ENCODE measurements at places on chromosomes 13 and 19.

DNA sequence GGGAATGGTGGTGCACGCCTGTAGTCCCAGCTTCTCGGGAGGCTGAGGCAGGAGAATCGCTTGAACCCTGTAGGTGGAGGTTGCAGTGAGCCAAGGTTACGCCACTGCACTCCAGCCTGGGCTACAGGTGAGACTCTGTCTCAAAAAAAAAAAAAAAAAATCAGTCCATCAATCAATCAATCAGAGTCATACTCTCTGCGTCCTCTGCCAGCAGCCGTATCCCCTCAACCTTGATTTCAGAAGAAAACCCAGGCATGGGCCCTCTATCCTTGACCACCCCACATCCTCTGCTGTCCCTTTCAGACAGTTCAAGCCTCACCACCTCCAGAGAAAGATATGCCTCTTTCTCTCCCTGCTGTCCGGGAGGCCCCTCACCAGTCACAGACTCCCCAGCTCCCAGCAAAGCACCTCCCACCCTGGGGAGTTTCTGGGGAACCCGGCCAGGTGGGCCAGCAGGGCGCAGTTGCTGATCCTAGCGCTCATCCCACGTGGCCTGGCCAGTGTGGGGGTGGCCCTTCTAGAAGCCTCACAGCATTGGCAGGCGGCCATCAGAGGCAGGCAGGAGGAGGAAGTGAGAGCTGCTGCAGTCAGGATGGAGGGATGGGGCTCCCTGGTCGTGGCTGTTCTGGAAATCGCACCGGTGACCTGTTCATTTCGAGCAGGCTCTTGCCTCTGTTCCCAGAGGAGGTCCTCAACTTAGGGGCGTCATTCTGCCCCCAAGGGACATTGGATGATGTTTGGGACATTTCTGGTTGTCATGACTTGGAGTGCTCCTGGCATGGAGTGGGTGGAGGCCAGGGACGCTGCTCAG lies 10.2 kb upstream of the JSRP1 start:
- DNase-seq: peak; percentile 68

GRCh38 chr19:38093154-38093553 lies 130.9 kb downstream of the DPF1 start:
- DNase-seq: no peak

DNA sequence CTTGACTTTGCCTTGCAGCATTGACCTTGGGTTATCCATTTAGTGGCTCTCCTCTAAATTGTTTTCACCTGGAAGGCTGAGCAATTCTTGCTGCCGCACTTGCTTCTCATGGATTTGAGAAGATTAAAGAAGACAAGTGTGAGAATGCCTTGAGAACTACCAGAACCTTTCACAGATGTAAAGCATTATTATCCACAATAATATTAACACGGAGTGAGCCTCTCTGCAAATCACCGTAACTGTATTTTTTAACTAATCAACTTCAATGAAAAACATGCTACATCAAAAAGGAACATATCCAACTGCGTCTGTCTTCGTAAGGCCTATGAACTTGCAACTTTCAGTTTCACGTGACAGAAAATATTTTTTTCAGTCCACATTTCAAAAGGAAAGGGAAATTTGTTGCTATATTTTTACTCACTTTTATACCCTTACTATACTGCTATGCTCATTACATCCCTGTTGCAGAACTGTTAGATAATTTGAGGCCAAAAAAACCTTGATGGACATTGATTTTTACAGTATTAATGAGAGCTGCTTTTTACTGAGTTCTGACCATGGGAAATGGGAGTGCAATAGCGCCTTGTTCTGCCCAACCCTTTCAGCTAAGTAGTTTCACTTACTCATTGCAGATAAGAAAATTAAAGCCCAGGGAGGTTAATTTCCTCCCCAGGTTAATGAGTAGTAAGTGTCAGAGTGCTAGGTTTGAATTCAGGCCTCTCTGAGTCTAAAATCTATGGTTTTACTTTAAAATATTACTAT lies 93.8 kb upstream of the RAP2A start:
- DNase-seq: no peak

- DNase-seq: no peak
Observed at GRCh38 chr13:80201694-80202468, 139.0 kb downstream of the SPRY2 start.

GRCh38 chr13:73938372-73939070 lies 195.7 kb downstream of the KLF12 start:
- no peak for DNase-seq

DNA sequence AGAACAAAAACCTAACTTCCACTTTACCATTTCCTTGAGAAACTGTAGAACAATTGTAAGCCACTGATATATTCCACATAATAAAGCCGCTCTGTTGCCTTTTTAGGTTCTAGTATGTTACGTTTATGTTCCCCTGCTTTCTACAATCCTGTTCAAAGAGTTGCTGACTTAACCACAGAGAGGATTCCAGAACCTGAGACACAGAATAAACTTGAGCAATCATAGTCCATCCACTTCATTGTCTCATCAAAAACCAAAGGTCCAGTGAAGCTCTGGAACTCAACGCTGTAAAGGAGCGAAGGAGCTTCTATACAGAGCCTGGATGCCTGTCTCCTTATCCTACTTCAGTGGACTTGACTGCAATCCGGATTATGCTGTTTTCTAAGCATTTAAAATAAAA lies 4.6 kb downstream of the STARD13 start:
- no peak for DNase-seq

DNA sequence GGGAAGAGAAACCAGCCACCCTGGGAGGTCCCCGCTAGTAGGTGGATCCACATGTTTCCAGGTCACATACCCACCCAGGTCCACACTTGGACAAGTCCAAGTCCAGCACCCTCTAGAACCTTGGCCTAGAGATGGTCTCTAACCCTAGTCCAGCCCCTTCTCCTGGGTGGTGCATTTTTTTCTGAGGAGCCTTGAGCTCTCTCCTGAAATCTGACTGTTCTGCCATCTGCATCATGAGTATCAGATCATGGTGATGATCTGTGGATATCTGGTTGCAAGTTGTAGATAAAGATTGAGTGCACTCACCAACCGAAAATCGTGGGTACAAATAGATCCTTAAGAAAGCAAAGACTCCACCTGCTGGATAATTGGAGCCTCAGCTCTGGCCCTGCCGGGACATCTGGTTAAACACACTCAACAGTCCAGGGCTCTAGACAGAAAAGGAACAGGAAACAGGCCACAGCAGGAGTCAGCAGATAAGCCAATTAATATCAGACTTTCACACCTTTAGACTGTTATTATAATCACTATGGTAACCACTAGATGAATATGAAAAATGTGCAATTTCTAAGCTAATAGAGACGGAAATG lies 41.1 kb downstream of the GPR12 start:
- peak; percentile 51 for DNase-seq

DNA sequence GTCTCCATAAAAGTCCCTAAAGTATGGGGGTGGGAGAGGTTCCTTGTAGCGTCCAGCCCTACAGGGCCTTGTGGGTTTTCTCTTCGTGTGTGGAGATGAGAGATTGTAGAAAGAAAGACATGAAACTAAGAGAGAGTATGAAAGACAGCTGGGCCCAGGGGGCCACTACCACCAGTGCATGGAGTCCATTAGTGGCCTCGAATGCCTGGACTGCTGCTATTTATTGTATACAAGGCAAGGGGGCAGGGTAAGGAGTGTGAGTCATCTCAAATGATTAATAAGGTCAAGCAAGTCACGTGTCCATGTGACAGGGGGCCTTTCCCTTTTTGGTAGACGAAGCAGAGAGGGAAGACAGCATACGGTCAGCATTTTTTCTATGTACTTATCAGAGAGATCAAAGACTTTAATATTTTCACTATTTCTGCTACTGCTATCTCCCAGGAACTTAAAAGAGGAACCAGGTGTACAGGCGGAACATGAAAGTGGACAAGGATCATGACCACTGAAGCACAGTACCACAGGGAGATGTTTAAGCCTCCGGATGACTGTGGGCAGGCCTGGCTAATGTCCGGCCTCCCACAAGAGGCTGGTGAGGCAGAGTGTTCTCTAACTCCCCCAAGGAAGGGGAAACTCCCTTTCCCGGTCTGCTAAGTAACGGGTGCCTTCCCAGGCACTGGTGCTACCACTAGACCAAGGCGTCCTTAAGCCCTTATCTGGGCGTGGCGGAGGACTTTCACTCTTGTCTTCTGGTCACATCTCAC lies 25.5 kb downstream of the FGF21 start:
- DNase-seq: no peak

GRCh38 chr13:82766732-82767321 lies 1115.4 kb downstream of the SLITRK1 start:
- no peak for DNase-seq

DNA sequence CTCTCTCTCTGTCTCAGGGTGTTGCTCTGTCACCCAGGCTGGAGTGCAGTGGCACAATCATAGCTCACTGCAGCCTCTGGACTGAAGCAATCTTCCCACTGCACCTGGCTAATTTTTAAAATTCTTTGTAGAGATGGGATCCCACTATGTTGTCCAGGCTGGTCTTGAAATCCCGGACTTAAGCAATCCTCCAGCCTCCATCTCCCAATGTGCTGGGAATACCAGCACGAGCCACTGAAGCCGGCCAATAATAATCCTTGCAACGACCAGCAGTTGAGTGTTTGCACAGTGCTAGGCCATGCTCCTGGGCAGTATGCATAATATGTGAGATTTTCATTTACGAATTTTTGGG lies 640 bp upstream of the EPOR start:
- DNase-seq: no peak

- DNase-seq: no peak
Observed at GRCh38 chr13:42114912-42115311, 66.5 kb downstream of the DGKH start.

DNA sequence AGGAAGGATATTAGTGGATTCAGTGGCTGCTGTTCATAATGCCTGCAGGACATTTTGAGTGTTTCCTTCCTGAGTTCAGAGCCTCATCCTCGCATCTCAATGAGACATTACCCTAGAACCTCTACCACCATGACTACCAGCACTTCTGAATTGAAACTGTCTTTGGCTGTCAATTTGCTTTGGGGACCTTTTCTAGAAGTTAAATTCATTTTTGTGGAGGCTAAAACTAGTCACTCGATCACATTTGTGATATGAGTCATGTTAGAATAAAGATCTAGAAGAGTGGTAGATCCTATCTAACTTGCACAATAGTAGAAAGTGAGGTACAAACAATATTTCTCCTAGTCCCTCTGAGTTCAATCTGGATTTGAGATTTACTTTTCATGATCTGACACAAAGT lies 124.9 kb downstream of the KCNRG start:
- DNase-seq: no peak

GRCh38 chr13:35792021-35792420 lies 315.5 kb upstream of the MAB21L1 start:
- DNase-seq: no peak

DNA sequence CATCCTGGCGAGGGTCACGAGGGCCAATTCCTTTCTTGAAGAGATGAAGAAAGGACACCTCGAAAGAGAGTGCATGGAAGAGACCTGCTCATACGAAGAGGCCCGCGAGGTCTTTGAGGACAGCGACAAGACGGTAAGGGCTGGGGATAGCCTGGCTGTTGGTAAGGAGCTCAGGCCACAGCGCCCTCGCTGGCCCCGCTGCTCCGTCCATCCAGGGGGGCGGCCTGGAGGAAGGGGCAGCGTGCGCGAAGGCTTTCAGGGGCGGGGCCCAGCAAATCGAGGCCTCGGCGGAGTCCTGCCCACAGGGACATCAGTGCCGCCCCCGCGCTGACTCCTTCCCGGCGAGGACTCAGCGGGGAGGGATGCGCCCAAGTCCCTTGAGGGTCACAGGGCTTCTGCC lies 6.9 kb downstream of the F10 start:
- DNase-seq: no peak

GRCh38 chr19:44613295-44614178 lies at the start of gene IGSF23:
IGSF23 (plus strand) TSS chr19:44613563; CDS start chr19:44613646, 83 bp downstream.
- DNase-seq: no peak

GRCh38 chr13:75506018-75506417 lies 24.0 kb upstream of the TBC1D4 start:
- no peak for DNase-seq

DNA sequence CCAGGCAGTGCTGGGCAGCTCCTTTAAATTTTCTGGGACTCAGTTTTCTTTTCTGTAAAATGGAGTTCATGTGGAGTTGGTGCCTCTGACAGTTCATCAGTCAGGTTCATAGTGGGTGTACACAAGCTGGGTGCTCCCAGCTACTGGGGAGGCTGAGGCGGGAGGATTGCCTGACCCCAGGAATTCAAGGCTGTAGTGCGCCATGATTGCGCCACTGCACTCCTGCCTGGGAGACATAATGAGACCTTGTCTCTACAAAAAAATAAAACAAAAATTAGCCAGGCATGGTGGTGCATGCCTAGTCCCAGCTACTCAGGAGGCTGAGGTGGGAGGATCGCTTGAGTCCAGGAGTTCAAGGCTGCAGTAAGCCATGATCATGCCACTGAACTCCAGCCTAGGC lies 21.1 kb downstream of the IQCN start:
- DNase-seq: no peak

GRCh38 chr19:3899531-3900294 lies 19.2 kb downstream of the ATCAY start:
- DNase-seq: no peak

- no peak for DNase-seq
Observed at GRCh38 chr19:16915135-16915534, 26.3 kb downstream of the F2RL3 start.

DNA sequence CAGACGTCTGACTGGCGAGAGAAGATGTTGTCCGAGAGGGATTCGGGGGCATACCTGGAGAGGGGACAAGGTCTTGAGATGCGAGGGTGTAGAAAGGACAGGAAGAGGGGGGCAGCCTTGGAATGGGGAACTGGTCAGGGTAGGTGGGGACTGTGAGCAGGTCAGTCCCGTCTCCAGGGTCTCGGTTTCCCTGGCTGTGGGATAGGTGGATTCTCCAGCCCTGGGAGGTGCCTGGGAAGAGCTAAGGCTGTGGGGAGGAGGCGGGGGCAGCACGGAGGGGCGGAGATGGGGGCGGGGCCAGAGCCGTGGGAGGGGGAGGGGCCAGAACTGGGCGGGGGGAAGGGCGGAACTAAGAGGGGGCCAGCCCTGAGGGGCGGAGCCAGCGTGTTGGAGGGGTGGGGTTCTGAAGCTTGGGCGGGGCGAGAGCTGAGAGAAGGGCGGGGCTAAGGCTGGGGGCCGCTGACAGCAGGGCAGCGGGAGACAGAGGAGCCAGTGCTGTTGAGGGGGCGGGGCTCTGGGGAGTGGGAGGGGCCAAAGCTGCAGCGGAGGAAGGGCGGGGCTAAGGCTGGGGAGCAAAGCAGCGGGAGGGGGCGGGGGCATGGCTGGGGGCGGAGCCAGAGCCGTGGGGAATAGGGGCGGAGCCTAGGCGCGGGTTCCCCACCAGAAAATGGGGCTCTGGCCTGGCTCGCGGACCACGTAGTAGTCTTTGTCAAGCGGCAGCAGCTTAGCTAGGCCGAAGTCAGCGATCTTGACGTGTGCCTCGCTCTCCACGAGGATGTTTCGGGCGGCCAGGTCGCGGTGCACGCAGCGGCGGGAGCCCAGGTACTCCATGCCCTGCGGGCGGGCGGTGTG lies 9.5 kb upstream of the INSL3 start:
- no peak for DNase-seq

- no peak for DNase-seq
Observed at GRCh38 chr19:44759083-44759804, 10.7 kb downstream of the BCL3 start.
